ENCODE measurements at places on chromosomes 6 and 20. TPM values are rescaled to one million over a fixed set of nuclear protein-coding genes. Genes with fewer than 3 reads are reported as not detected.

Gene STK35
- total RNA-seq: 19.7 TPM

Gene TRIM15
- not detected for total RNA-seq

Gene OPRM1
- total RNA-seq: 0.27 TPM

Gene CALHM5
- 3.0 TPM for total RNA-seq

Gene SIRPB2
- total RNA-seq: 7.2 TPM

Gene SOBP
- total RNA-seq: 18.9 TPM

Gene BPIFA3
- total RNA-seq: not detected

Gene HLA-DMB
- 8.3 TPM for total RNA-seq

Gene GNAS-AS1
- not detected for total RNA-seq

Gene FUT9
- not detected for total RNA-seq

Gene RSPO3
- 90.6 TPM for total RNA-seq

Gene GPANK1
- 17.9 TPM for total RNA-seq

Gene NRN1
- total RNA-seq: 13.2 TPM

Gene CNKSR3
- total RNA-seq: 28.9 TPM

Gene NECAB3
- total RNA-seq: 58.7 TPM

Gene GRM1
- 0.13 TPM for total RNA-seq

Gene KCNK16
- total RNA-seq: not detected

Gene SLC25A27
- 7.8 TPM for total RNA-seq

Gene FAM217A
- not detected for total RNA-seq

Gene SNX3
- total RNA-seq: 153 TPM

Gene TRAPPC3L
- total RNA-seq: not detected

Gene GATA5
- total RNA-seq: 2.2 TPM

Gene REPS1
- 42.6 TPM for total RNA-seq

Gene BPIFB4
- total RNA-seq: not detected

Gene WFDC5
- not detected for total RNA-seq

Data from gastroesophageal sphincter (tissue), 4 donors.